ENCODE measurements at places on chromosomes 11 and 22. TPM values are rescaled to one million over a fixed set of nuclear protein-coding genes. Genes with fewer than 3 reads are reported as not detected.

Gene APOA4
- polyA plus RNA-seq = 0.05 TPM

Gene APBB1
- 70.6 TPM for polyA plus RNA-seq

Gene LMO1
- polyA plus RNA-seq = 0.34 TPM

Gene ACR
- polyA plus RNA-seq = 0.41 TPM

Gene RNF26
- polyA plus RNA-seq = 9.7 TPM

Gene SUSD2
- 6.7 TPM for polyA plus RNA-seq

Gene PATE3
- not detected for polyA plus RNA-seq

Gene GPHA2
- polyA plus RNA-seq = not detected

Gene KRTAP5-10
- polyA plus RNA-seq = not detected

DNA sequence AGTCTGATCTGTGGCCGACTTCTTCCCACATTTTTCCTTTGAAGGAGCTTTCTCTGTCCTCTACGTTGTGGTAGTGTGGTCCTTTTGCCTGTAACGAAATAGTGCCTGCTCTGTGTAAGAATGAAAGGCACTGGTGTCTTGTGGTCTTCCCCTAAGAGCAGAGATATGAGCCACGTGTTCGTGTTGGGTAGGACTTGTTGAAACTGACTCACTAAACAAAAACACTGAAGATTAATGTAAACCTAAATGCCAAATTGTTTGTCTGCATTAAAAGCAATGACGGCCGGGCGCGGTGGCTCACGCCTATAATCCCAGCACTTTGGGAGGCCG is 10.1 kb upstream of the RPS3 start:
- no peak for DNase-seq

- no peak for DNase-seq
Observed at GRCh38 chr11:119447664-119448242, 24.8 kb upstream of the THY1 start.

GRCh38 chr11:79487412-79487811 is 46.6 kb upstream of the TENM4 start:
- DNase-seq = no peak

DNA sequence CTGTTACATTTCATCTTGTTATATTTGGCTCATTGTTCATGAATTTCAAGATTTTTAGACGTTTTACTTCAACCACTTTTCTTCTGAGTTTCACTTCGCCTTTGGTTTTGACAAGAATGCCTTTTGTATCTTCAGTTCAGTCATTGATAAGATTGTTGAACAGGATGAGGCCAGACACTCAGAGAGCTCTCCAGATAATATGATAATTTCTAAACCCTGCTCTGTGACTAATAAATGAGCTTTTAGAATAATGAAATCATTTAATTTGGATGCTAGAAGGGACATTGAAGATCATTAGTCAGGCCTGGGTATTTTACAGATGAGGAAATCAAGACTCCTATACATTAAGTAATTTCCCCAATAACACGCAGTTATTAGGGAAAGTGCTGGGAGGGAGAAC is 37.2 kb upstream of the GRAMD1B start:
- no peak for DNase-seq

GRCh38 chr11:69041516-69041915 is 7.2 kb upstream of the TPCN2 start:
- no peak for DNase-seq

DNA sequence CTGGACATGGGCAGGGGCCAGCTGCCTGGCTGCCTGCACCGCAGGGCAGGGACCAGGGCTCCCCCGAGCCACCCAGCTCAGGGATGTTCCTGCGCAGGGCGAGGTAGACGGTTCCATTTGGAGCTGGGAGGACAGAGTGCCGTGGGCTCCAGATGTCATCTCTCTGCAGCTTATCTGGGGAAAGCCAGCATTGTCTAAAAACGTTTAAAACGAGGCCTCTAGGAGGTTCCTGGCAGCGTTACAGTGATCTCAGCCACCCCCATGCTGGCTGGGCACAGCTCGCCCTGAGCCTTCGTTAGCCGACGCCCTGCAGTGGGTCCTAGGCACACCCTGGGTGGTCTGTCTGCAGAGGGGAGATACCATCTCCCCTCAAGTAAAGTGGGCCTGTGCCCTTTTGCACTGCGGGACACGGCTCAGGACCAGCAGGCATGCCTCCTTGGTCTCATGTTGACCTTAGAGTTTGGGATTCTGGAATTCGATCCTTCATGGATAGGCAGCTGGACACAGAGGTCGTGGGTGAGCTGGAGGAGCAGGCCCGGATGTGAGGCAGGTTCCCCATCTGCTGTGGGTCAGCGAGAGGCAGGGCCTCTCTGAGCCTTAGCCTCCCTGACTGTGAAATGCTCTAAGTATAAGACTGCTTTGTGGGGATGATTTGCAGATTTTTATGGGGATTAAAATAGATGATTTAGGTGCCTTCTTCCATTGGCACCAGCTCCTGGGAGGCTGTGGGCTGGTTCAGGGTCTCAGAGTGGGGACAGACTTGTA is 14.1 kb downstream of the SYNGR1 start:
- peak; percentile 64 for DNase-seq

- no peak for DNase-seq
Observed at GRCh38 chr22:48156603-48157355, 1394.3 kb downstream of the TBC1D22A start.

GRCh38 chr11:207863-208180 is 314 bp downstream of the RIC8A start:
- no peak for DNase-seq

- DNase-seq = peak; percentile 62
Observed at GRCh38 chr11:1759151-1759850, 4.4 kb downstream of the CTSD start.

DNA sequence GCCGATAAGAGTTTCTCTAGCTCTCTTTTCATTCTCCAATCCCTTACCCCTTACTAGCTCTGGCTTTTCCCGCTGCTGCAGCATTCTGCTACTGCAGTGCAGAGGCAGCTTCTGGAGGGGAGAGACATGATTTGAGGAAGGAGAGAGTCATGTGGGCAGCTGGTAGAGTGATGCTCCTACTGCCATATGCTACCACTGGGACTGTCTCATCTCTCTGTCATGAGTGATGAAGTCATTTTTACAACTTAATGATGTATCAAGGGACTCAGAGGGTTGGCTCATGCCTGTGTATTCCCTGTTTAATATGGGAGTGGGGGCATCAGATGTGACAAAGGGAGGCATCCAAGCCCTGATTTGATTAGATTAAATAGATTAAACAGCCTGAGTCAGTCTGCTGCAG is 11.3 kb downstream of the SLC17A6 start:
- no peak for DNase-seq

- DNase-seq = no peak
Observed at GRCh38 chr11:36122671-36123070, 166.6 kb downstream of the COMMD9 start.

GRCh38 chr11:98453378-98453777 is 567.4 kb upstream of the CNTN5 start:
- DNase-seq = no peak

GRCh38 chr11:13440100-13440855 is 22.7 kb downstream of the BTBD10 start:
- no peak for DNase-seq

DNA sequence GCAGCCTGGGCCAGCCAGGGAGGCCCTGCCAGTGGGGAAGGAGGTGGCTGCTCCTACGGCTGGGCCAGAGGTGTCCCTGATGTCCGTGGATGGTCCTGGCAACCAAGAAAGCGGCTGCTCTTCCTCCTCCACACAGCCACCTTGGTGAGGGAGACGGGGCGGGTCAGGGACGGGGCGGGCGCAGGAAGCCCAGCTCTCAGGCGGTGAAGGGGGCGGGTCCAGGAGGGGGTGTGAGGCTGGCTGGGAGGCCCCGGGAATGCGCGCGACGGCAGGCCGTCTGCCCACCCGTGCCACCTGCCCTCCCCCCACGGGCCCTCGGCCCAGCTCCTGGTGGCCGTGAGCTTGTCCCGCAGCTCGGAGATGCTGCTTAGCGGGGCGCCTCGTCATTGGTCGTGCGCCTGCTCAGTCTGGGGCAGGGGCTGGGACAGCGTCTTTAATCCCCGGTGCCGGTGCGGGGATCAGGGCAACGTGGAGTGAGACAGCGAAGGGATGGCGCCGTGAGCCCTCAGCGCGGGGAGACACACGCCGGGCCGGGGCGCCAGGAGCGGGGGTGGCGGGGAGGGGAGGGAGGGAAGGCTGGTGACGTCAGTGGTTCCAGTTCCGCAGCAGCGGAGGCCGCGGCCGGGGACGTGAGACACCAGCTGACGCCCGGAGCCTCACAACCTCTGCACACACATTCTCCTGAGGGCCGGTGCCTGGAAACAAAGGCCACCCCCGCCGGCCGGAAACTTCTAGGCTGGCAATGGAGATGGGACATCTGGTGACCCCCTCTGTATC is 6.7 kb upstream of the BRSK2 start:
- DNase-seq = peak; percentile 90

- DNase-seq = no peak
Observed at GRCh38 chr11:20095189-20095588, 65.1 kb downstream of the DBX1 start.

DNA sequence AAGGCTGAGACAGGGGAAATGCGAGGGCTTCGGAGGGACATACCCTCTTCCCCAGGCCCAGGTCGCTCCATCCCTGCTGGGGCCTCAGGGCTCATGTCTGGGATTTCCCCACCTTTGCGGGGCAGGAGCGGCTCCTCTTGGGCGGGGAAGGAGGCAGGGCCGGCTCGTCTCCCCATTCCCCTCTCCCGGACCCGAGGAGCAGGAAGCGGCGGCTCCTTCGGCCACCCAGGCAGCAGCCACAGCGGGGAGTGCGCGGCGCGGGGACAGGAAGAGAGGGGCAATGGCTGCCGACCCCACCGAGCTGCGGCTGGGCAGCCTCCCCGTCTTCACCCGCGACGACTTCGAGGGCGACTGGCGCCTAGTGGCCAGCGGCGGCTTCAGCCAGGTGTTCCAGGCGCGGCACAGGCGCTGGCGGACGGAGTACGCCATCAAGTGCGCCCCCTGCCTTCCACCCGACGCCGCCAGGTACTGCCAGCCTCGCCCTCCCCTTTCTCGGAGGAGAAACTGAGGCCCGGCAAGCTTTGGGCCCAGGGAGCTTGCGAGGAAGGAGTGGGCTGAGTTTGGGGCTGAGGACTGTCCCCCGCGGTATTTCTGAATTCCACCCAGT is at the start of gene ANKK1:
ANKK1 (plus strand) TSS at position 175 of the 607 bp plus-strand sequence; CDS start at position 281, 106 bp downstream.
- no peak for DNase-seq

DNA sequence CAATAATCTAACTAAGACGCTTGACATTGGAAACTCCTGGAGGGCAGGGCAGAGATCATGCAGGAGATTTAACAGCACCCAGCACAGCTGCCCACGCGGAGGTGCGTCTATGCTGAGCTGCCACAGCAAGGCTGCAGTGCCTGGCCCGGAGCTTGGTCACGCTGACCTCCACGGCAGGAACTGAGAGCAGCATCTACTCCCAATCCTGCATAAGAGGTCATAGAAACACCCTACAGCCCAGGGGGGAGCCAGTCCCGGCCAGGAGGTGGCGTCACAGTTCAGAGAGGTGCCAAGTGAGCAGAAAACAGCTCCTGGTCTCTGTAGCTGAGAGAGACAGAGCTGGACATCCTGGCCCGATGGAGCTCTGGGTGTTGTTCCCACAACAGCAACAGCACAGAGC is 121.1 kb upstream of the TMEM45B start:
- DNase-seq = no peak

- DNase-seq = no peak
Observed at GRCh38 chr22:38129021-38129420, 18.5 kb upstream of the BAIAP2L2 start.

GRCh38 chr11:92048415-92048814 is 176.2 kb upstream of the FAT3 start:
- peak; percentile 20 for DNase-seq

DNA sequence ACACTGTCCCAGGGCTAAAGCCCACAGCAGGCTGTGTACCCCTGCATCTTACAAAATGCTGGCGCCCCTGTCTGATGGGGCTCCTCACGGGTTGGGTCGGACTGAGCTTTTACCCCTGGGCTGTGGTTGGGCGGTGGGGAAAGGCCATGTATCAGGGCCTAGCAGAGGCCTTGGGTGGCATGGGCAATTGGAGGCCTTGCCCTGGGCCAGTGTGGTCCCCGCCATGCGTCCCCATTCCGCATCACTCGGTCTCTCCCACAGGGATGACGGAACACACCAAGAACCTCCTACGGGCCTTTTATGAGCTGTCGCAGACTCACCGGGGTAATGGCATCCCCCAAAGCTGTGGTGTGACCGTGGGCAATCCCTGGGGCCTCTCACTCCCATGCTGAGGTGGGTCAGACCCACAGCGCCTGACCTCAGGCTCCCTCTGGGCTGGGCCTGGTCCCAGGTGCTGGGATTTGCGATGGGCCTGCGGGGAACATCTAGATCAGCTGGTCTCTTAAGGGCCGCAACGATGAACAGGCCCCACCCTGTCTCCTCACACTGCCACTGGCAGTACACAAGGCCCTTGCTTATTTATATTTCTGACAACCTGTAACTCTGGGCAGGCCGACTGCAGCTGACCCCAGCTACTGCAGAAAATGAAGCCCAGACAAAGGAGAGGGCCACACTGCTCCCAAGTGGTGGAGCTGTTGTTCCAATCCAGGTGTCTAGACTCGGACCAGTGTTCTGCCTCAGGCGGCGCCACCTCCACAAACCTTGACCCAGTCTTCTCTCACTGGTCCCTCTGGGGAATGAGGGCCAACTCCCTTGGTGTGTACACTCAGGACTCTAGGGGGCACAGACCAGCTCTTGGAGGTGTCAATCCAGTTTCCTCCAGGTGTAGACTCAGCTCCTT is 12.3 kb downstream of the SLC16A8 start:
- DNase-seq = no peak

DNA sequence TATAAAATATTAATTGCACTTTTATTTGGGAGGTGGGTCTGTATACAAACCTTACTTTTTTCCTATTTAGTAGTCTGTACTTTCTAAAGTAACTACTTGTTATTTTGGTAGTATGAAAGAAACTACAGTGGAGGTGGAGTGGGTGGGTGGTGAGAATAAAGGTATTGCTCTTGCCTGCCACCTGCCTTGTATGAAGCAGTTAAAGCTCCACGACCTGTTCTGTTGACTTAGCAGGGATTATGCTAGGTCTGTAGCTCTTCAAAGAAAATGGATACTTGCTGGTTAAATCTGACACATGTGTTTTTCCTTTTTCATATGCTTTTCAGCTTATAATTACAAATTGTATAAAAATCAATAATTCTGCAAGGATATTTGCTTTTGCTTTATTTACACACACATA is 111.9 kb downstream of the EHF start:
- DNase-seq = no peak

DNA sequence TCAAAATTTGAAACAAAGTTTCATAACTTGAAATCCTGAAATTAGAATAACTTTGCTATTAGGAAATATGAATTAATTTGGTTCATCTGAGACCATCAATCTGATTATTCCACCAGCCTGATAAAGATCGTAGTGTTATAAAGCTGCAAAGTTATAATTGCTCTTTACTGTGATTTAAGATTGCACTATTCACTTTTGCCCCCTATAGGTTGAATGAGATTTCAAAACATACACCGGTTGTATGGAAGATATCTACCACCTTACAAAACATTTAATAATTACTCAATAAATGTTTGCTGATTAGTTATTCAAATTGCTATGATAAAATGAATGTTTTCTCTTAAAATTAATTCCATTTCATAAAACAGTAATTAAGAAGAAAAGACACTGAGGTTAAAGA is 26.1 kb downstream of the APIP start:
- no peak for DNase-seq

- no peak for DNase-seq
Observed at GRCh38 chr11:88604260-88604659, 266.7 kb upstream of the CTSC start.

Measured in right cardiac atrium (tissue), 5 donors.